ENCODE measurements at places on chromosomes 11 and 22.

GRCh38 chr11:85752201-85752889 lies 58.6 kb downstream of the SYTL2 start:
- DNase-seq, result no peak

GRCh38 chr11:37727371-37727770 lies 1129.3 kb upstream of the RAG2 start:
- DNase-seq, result no peak

- no peak for DNase-seq
Observed at GRCh38 chr22:32720924-32721323, 80.6 kb upstream of the TIMP3 start.

- DNase-seq, result no peak
Observed at GRCh38 chr22:20434264-20434751, 3.3 kb downstream of the SCARF2 start.

DNA sequence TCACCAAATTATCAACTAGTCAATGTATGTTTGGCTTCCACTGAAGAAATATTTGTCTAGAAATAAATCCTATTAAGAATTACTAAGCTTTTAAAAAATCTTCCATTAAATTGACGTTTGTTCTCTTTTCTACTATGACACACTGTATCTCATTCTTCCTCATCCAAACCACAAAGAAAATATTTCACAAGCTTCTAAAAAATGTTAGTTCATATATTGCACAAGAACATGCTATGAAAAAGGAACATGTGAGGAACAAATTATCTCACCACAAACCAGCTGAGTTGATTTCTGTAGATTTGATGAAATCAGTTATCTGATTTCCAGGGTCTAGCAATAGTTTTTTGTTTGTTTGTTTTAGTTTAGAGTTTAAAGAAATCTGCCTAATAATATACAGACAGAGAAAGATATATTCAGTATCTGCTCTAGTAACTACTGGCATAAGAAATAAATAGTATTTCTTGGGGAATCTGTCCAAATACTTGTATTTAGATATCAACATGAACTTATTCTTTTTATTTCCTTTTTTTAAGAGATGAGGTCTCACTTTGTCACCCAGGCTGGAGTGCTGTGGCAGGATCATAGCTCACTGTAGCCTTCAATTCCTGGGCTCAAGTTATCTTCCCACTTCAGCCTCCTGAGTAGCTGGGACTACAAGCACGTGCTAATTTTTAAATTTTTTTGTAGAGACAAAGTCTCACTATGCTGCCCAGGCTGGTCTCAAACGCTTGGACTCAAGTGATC lies 161.7 kb downstream of the ATG16L2 start:
- no peak for DNase-seq

- DNase-seq, result no peak
Observed at GRCh38 chr11:117300283-117300663, 9.1 kb downstream of the BACE1-AS start.

DNA sequence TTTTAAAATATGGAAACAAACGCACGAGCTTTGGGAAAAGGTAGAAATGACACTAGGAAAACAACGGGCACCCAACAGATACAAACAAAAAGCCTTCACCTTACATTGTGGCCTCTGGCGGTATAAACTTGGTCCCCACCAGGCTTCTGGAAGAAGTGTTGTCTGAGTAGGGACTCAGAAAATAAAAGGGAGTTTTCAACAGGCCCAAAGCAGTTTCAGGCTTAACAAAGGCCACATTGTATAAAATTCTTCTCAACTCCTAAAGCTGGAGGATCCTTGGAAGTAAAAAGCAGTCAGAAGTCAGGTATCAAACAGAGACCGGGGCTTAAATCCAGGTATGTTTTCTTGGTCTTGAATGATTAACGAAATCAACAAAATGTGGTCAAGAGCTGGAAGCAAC lies 61.0 kb downstream of the LARGE1 start:
- no peak for DNase-seq

- DNase-seq, result no peak
Observed at GRCh38 chr22:24049211-24049610, 38.1 kb downstream of the CABIN1 start.

All from GM18507 (cell line).